ENCODE measurements at places on chromosomes 6 and 20.

DNA sequence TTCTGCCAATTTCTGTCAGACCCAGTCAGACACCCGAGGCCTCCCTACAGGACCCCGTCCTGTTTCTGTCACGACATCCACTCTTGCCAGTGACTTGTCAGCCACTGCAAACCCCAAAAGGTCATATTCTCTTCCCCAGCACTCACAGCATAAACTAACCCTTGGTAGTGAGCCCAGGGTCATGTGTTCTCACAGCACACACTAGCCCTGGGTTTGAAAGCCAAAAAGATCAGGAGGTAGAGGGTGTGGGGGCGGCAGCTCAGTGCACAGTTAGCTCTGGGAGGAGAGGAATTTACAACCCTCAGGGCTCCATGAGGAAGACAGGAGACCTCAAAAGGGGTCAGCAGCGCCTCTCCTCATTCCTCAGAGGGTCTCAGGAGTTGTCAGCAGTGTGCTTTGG lies 9.9 kb upstream of the SNX9 start:
- DNase-seq: no peak

DNA sequence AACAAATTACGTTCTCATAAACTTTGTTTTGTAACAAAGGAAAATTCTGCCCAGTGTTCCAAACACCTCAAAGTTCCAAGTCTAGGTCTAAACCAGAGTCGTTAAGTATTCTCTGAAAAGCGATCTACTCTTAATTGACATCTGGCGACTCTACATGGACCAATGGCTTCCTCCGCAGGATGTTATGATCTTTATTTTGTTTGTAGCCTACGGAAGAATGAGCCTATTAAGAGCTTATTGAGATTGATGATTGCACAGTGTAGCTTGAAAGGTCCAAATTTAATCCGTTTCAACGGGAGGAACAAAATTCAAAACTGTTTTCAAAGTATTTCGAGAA lies 61.1 kb downstream of the FAM217A start:
- no peak for DNase-seq

GRCh38 chr20:23363257-23363649 lies 1.3 kb downstream of the GZF1 start:
- no peak for DNase-seq

DNA sequence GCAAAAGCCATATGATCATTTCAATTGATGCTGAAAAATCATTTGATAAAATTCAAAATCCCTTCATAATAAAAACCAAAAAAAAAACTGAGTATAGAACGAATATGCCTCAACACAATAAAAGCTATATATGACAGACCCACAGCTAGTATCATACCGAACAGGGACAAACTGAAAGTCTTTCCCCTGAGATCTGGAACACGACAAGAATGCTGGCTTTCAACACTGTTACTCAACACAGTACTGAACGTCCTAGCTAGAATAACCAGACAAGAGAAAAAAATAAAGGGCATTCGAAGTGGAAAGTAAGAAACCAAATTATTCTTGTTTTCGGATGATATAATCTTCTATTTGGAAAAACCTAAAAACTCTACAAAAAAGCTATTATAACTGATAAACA lies 559.9 kb downstream of the EPM2A start:
- no peak for DNase-seq

- peak; percentile 11 for DNase-seq
These were observed 23.6 kb downstream of the PKHD1 start for GRCh38 chr6:52063584-52064344.

DNA sequence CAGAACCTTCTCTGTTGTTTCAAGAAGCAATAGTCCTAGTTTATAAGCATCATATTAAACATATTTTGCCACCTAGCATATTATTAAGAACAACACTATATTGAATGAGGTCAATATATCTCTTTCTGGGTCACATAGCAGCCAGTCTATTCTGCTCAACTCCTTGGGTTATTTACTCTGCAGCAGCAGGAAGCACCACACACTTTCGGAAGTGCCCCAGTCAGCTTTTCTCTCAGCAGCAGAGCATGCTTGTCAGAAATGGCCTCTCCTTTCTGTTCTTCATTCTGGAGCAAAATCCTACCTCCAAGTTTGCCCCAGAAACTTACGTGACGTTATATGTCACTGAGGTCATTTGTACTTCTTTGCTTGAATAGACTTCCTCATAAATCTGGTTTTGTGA lies 22.7 kb downstream of the CFAP206 start:
- no peak for DNase-seq

- no peak for DNase-seq
These were observed 24.6 kb upstream of the CCDC167 start for GRCh38 chr6:37524025-37524969.

DNA sequence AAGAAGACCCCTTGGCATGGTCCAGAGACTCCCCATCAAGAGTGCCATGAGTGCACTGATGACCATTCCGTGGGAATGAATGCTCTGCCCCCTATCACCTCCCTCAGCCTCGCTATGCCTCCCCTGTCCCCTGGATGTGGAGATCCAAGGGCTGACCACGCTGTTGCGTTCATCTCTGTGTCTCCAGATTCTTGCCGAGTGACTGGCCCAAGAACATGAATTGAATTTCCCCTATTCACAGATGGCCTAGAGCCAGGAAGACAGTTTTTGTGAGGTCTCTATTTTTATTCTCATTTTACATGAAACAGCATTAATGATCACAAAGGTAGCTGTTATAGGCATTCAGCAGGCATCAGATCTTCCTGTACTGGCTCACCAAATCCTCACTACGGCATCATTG lies 33.6 kb downstream of the MAFB start:
- DNase-seq: no peak

DNA sequence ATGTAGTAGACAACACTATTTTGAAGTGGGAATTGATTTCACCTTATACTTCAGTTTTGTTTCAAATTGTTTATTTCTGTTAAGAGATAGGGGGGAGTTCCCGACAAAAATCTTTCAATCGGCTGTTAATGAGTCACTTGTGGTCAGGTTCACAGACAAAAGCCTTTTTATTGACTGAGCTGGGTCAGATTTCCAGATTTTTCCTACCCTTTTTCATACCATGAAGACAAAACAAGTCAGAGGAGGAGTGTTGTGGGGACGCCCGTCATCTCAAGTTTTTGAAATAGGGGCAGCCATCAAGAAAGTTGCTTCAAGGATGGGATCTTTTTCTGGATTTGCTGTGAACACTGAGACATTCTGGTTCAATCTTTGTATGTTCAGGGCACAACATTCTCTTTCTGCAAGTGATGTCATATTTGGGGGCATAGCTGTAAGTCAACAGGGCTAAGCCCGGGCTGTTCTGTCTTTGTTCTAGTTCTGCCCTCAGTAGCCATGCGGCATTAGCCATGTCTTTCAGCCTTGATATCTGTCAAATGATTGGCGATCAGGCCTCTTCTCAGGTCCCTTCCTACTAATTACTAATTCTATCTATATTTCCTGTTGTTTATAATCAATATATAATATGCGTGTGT lies 496.0 kb upstream of the MARCKS start:
- no peak for DNase-seq

DNA sequence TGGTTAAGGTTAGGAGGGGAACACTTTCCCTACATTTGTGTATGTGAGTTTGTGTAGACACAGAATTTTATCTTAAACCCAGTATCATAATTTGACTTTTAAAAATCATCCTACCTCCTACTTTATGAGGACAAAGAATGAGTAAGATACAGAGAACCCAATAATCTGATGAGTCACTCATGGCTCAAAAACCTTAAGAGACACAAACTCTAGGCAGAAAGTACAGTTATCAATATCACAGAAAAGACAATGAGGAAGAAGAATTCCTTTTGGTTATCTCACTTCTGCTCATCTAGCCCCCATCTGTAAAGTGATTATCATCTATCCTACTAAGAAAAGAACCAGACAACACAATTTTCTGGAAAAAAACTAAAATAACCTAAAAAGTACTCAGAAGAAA lies 87.7 kb downstream of the EPB41L2 start:
- DNase-seq: no peak

DNA sequence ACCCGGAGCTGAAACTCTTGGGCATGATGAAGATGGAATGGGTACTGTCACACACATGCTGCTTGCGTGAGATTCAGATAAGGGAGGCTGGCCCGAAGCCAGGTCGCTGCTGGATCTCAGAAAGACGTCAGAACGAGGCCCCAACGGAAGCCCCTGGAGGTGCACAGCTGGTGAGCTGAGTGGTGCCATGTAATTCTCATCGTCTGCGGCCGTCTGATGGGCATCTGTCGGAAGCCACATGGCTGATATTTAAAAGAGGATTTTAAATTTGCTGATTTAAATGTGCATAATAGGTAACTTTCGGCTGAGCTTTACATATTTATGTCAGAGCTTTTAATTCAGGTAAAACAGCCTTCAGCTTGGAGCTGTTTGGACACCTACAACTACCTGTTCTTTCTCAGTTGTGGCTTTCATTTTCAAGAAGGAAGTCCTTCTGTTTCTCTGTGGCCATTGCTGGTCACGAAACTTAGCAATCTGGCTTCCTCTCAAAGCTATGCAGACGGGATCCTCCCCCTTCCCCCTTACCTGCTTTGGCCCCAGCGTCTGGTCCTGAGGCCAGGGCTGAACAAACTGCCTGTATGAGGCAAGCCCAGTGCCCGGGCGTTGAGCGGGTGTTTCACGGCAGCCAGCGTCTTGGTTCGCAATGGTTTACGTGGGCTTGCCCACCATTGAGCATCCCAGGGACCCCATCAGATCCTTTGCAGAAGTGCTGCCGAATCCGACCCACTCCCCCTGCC lies 9.2 kb downstream of the SLCO4A1 start:
- DNase-seq: peak; percentile 44

- no peak for DNase-seq
These were observed 24.8 kb upstream of the FOXQ1 start for GRCh38 chr6:1287103-1287591.

- DNase-seq: no peak
These were observed 83.5 kb downstream of the TRERF1 start for GRCh38 chr6:42368181-42368580.

DNA sequence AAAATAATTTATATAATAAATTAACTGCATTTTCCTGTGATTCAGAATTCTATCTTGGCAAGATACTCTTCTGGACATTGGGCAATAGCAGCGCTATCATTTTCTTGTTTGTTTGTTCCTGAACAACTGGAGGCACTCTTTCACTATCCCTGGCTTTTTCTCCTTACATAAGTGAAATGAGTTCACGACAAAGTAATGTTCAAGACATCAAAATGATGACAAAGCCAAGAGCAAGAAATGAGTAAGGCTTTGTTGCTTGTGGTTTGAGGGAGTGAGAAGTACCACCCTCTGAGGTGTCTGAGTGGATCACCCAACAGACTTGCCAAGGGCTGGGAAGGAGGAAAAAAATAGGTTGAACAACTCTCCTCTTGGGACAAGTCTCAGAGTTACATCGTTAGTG lies 466.6 kb upstream of the JAG1 start:
- no peak for DNase-seq

DNA sequence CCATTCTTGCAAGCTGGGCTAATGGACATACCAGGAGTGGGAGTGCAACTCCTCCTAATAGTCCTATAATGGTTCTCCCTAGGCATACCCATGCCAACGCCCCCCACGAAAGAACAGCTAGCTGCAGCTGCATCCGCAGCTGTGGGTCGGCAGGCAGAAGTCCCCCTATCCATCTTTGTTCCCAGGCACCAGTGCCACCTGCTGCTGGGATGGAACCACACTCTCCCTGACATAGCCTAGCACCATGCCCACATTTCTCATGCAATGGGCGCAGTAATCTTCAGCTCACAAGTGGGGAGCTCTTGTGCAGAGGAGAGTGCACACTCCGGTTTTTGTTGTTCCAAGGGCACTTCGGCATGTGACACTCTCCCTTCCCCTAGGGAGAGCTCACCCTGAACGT lies 567.8 kb downstream of the GRIK2 start:
- DNase-seq: no peak

GRCh38 chr6:24125980-24126379 lies at the start of gene NRSN1:
NRSN1 (plus strand) TSS chr6:24126215; CDS start chr6:24134328, 8,113 bp downstream.
- DNase-seq: no peak
